ENCODE measurements at places on chromosomes 1 and 21. TPM values are rescaled to one million over a fixed set of nuclear protein-coding genes. Genes with fewer than 3 reads are reported as not detected.

GRCh38 chr1:168811176-168811575, 82.2 kb upstream of the DPT start:
- DNase-seq = no peak

GRCh38 chr21:23743821-23744220, 1863.5 kb downstream of the MRPL39 start:
- DNase-seq = no peak

GRCh38 chr1:177811429-177811828, 158.4 kb downstream of the SEC16B start:
- no peak for DNase-seq

GRCh38 chr1:23424293-23425192, at the start of gene TCEA3:
Gene TCEA3, minus strand, starts transcription at chr1:23424748. Its CDS starts 115 bp downstream, at chr1:23424633.
- DNase-seq = no peak

S100A2 gene
- total RNA-seq = 1.4 TPM

GRCh38 chr1:198771563-198772153, 132.8 kb downstream of the PTPRC start:
- DNase-seq = no peak

FOXD2 gene
- total RNA-seq = 0.26 TPM

ANGPTL7 gene
- total RNA-seq = 3.4 TPM

YIPF1 gene
- total RNA-seq = 37.1 TPM

FCRL5 gene
- total RNA-seq = 0.14 TPM

DNA sequence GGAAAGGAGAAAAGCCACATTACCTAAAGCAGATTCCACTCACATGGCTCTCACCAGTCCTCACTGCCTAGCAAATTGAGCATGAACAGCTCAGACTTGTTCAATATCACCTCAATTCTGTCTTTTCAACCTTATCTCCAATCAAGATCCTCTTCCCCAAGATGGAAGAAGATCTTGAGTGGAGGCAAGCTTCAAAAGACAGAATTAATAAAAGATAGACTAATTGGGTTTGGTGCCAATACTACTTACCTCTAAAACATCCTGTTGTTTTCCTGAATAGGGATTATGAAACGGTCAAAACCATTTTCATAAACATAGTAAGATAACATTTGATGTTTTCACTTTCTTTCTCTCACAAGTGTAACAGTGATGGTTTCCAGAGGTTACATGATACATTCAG, 349.2 kb upstream of the PLD5 start:
- DNase-seq = no peak

DNA sequence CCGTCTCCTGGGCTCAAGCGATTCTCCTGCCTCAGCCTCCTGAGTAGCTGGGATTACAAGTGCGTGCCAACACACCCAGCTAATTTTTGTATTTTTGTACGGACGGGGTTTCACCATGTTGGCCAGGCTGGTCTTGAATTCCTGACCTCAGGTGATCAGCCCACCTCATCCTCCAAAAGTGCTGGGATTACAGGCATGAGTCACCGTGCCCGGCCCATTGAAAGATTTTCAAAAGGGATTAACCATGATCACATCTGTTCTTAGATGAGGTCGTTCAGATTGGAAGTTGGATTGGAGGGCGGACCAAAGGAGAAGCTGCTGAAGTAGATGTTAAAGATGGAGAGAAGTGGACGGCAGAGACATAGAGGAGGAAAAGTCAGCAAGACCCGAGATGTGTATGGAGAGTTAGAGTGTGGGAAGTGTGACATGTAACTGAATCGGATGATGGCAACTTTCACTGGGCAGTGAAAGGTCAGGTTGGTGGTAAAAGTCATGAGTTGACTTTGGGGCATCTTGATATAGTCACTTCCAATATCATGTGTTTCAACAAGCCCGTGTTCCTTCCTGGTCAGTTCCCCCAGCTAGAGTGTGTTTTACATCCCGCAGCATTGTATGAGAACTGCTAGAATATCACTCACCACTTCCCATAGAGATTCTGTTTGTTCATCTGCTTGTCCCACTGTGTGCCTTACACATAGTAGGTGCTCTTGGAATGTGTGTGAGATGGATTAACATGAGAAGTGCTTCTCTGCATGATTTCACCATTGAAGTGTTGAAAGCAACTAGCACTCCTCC, 54.4 kb upstream of the TINAGL1 start:
- no peak for DNase-seq

GRCh38 chr1:206002160-206002559, 1.0 kb downstream of the RAB7B start:
- DNase-seq = no peak

DNA sequence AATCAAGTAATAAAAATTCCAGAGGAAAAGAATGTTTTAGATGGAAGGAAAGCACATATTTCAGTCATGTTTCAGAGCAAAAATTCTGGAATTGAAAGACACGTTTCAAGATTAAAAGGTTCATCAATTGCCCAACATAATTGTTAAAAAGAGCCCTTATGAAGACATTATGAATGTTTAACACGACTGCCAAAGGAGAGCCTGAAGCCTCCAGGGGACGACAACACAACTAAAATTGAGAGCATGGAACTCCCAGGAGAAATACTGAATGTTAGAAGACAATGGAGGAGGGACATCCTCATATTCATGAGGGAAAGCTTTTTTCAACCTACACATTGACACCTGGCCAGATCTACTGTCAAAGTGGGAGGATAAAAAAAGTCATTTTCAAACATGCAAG, 16.0 kb downstream of the OR2T11 start:
- peak; percentile 62 for DNase-seq

DNA sequence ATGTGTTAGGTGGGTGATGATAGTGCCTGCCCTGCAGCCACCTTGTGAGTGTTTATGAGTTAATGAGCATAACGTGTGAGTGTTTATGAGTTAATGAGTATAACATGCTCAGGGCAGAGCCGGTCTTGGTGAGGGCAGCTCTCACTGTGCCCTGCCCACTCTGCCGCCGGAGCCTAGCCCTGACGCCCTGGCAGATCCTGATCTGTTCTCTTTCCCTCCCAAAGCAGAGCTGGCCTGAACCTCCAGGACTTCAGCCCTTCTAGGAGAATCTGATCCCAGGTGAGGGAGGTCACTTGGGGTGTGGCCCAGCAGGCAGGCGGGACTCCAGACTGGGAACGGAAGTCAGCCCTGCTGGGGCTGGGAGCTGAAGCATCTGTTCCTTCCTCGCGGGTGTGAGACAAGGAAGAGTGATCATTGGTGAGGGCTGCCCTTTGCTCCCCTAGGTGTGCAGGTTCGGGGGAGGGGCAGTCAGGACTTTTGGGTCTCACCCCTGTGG, 5.7 kb downstream of the FBLIM1 start:
- DNase-seq = peak; percentile 77

CYP4Z1 gene
- total RNA-seq = not detected

DNA sequence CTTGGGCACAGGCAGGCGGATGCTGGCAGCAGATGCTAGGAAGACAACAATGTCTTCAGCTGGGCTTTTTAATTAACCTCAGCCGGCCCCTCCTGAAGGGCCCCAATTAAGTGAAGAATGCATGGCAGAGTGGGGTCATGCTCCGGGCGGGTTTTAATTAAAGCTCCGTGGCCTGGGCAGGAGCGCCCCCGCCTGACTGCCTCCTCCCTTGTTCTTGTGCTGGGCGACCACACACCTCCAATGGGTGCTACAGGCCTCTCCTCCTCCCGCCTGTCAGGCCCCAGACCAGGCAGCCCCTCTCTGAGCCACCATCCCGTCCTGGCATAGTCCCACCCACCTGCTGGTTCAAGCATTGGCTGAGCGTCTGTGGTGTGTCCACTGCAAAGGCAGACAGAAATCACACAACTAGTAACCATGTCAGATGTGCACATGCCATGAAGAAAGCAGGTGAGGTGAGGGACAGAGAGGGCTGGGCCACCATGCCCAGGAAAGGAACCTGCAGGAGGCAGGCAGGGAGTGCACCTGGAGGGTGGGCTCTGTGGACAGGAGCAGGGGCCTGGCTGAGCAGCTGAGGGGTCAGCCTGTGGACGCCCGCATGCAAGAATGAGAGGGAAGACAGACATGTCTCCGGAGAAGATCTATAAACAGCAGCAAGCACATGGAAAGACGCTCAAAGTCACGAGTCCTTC, 8.5 kb upstream of the ARF1 start:
- DNase-seq = no peak

ETV3 gene
- total RNA-seq = 27.0 TPM

- DNase-seq = peak; percentile 95
These were observed 96.3 kb downstream of the BCAR3 start for GRCh38 chr1:93585059-93585966.

EDARADD gene
- 7.4 TPM for total RNA-seq

S100A7 gene
- total RNA-seq = not detected

DNA sequence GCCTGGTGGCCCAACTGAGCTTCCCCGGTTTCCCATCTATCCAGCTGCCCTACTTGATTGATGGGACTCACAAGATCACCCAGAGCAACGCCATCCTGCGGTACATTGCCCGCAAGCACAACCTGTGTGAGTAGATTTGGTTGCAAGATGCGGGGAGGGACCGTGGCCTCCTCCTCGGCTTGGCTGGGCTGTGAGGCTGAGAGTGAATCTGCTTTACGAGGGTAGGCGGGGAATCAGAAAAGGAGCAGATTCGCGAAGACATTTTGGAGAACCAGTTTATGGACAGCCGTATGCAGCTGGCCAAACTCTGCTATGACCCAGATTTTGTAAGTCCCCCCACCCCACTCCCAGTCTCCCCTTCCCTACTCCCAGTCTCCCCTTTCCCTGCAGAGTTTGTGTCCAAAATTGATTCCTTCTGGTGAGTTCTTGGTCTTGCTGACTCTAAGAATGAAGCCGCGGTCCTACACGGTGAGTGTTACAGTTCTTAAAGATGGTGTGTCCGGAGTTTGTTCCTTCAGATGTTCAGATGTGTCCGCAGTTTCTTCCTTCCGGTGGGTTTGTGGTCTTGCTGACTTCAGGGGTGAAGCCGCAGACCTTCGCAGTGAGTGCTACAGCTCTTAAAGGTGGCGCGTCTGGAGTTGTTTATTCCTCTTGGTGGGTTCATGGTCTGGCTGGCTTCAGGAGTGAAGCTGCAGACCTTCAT, 1.5 kb downstream of the GSTM2 start:
- no peak for DNase-seq

DNA sequence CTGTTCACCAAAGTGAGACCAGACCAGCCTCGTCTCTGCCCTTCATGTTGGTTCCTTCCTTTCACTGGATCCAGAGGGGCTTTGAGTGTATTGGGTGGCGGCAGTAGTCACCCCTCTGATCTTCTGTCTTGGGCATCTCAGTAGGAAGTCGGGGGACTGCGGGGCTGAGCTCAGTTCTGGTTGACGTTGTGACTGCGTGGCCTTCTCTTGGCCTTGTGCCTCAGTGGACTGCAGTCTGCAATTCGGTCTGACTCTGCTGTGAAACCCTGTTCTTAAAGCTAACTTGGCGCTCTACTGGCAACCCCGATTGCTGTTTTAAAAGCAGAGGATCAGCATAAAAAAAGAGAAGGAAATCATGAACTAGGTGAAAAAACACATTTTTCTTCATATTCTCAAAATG, 56.7 kb downstream of the SLC37A1 start:
- no peak for DNase-seq

KRTAP13-1 gene
- total RNA-seq = not detected

DNA sequence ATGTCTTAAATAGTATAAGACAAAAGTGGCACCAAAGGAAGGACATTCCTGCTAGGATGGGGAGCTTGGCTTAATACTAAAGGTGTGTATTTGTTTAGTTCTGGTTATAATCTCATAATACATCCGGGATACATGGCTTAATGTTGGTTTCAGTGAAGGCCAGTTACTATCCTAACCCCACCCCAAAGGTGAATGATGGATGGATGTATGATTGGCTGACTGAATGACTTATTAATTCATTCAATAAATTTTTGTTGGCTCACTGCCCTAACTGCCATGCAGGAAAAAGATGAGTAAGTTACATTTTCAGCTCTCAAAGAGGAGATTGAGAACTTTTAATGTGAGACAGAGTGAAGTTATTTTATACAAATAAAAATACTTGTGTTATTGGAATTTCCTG, 52.2 kb downstream of the PHACTR4 start:
- DNase-seq = no peak

PTGFRN gene
- 93.6 TPM for total RNA-seq

DNA sequence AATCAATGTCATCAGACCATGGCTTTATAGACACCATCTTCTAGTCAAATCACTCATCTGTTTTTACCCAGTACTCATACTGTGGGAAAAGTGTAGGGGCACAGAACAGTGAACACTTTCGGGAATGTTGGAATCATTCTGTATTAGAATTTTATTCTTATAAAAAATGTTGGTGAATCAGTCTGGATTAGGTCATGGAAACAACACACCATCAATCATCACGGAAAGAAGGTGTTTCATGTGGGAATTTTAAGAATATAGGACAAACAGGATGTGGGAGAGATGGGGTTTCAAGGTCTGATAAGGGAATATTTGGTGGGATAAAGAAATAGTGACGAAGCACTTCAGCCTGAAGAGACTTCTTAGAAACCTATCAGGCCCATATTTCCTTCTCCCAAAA, 17.3 kb downstream of the GBP1 start:
- no peak for DNase-seq

DNA sequence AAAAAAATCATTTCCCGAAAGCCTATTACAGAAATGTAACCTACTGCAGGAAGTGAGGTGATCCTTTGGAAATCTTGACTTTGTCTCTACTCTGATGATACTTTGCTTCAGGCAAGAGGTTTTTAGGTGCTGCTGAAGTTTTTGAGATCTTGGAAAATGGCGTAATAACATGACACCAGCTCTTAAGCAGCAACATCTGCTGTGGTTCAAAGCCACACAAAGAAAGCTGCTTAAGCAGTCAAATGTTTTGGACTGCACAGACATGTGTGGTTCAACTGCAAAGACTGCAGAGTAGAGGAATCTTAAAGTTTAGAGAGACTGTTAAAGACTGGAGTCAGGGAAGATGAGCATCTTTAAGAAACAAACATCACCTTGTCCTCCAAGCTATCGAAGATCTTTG, 139.0 kb downstream of the RASAL2 start:
- DNase-seq = no peak

GRCh38 chr1:201696217-201696761, 132.7 kb upstream of the IPO9 start:
- DNase-seq = peak; percentile 51

DNA sequence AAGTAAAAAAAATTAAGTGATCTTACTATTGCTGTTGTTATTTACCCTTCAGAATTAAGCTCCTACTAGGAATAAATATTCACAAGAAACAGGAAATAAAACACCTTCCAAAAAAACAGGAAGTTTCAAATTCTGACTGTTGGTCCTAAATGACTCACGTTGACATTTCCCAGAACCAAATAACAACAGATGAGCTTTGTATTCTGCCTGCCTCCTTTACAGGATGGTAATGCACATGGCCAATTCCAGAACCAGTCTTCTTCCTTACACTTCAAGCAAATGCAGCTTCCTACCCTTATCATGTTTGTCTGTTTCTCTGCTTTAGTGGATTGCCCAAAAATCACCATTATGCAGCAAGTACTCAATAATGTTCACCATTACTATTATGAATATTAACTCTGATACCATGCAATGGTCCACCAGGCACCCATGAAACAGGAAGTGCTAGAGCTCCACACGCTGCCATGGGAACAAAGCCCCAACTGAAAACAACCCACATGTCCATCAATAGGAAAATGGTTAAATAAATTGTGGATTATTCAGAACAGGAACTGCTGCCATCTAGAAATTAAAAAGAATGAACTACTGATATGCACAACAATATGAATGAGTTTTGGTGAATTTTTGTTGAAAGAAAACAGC, 8.9 kb downstream of the CASP9 start:
- no peak for DNase-seq

GRCh38 chr1:189899686-189900425, 577.8 kb downstream of the BRINP3 start:
- no peak for DNase-seq

GRCh38 chr1:186413319-186413718, 37.7 kb downstream of the ODR4 start:
- no peak for DNase-seq

CLCC1 gene
- total RNA-seq = 40.6 TPM

Measured in mucosa of gallbladder (tissue), 1 donor.